ENCODE measurements at places on chromosomes 7 and 10.

DNA sequence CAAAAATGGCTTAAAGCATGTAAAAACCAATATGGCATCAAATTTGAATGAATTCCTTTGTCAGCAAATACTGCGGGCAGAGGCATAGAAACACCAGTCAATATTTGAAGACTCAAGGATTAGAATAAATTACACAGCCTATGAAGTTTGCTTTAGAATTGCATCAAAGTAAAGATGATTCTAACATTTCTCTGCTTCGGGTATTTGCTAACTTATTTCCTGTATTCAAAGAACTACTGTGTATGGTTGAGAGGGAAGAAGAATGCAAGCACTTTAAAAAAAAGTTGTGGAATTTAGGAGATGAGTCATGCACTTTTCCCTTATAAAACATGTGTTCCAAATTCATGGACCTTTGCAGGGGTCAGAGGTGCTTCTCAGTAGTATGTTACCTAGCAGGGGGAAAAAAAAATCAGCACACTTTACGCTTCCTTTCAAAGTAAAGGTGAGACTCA lies 90.1 kb downstream of the PIP4K2A start:
- DNase-seq, result peak; percentile 83

GRCh38 chr7:126718419-126718818 lies 534.3 kb downstream of the GRM8 start:
- no peak for DNase-seq

GRCh38 chr10:93415693-93416092 lies 66.4 kb downstream of the MYOF start:
- no peak for DNase-seq

GRCh38 chr10:128420623-128421022 lies 294.4 kb upstream of the MKI67 start:
- DNase-seq, result no peak

GRCh38 chr7:105021352-105021751 lies 7.3 kb downstream of the KMT2E start:
- no peak for DNase-seq

DNA sequence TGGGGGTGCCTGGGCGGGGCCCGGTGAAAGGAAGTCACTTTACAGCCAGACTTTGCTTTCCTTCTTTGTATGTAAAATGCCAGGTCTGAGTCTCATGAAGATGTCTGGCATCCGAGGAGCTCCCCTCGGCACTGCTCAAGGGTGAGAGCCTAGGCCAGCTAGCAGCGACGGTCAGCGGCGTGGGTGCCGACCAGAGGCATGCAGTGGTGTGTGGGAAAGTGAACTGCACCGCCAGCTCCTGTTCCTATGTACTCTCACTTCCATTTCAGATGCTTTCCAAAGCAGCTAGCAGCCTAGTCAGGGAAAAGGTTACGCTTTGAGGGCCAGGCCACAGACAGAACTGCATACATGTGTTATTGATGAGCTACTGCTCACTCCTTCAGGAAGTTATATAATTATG lies 172.8 kb downstream of the ZMYND11 start:
- DNase-seq, result no peak

GRCh38 chr10:74329873-74330272 lies 178.9 kb downstream of the ADK start:
- peak; percentile 67 for DNase-seq

GRCh38 chr7:77188731-77189437 lies 10.7 kb downstream of the FGL2 start:
- no peak for DNase-seq

GRCh38 chr7:27175626-27176523 lies 1.8 kb upstream of the HOXA10 start:
- DNase-seq, result peak; percentile 67

- no peak for DNase-seq
Observed at GRCh38 chr10:59072038-59072437, 104.4 kb upstream of the PHYHIPL start.

DNA sequence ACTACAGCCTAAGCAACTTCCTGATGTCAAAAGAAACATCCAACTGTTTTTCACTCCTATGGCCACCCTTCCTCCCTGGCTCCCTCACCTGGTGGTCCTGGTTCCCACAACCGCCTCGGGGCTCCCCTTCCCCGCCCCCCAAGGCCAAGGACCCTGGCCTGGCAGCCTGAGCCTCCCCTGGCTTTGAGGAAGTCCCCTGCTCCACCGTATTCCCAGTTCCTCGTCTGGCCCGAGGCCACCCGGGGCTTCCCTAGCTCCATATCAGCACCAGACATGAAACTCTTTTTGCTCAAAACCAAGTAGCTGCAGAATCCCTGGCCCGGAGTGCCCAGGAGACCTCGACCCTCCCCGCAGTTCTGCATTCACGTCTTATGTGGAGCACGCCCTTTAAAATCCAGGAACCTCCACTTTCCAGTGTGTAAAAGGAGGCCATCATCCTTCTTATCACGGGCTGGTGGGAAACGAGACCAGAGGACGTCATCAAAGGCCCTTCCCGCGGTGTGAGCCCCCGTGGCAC lies 82.9 kb downstream of the PRKAG2 start:
- no peak for DNase-seq

- DNase-seq, result peak; percentile 71
Observed at GRCh38 chr10:68826764-68827591, at the start of gene STOX1. TSS of gene STOX1 (plus strand) at chr10:68827531. CDS start at chr10:68827624, 93 bp downstream.

- no peak for DNase-seq
Observed at GRCh38 chr7:71753956-71754664, 622.2 kb downstream of the GALNT17 start.

GRCh38 chr7:38728145-38728544 lies 97.0 kb upstream of the AMPH start:
- DNase-seq, result peak; percentile 27

DNA sequence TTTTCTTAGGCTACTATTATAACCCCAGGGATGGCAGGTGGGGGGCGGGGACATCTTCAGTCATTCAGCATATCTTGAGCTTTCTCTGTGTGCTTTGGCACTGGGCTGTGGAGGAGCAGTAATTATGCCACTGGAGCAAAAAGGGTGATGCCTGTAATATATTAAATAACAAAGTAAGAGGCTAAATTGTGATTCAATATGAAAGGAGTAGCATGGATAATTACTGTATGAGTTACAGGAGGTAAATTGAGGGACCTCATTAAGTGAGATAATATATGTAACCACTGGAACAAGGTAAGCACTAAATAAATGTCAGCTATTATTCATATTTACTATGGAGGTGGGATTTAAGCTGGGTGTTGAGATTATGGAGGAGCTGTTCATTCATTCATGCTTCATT lies 3.3 kb upstream of the STN1 start:
- DNase-seq, result no peak

DNA sequence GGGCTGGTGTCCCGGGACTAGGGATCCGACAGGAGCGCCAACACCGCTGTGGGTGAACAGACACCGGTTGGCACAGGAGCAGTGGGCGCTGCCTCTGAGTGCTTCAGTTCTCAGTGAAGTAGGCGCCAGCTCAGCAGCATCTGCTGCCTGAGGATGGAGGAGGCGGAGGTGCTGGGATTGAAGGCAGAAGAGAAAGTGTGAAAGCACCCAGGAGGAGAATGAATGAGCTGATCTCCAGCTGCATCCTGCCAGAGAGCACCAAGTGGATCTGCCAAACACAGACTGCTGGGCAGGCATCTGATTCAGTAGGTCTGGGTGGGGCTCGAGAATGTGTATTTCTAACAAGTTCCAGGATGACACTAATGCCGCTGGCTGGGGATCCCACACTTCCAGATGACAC lies 74.5 kb downstream of the LANCL2 start:
- DNase-seq, result peak; percentile 30

DNA sequence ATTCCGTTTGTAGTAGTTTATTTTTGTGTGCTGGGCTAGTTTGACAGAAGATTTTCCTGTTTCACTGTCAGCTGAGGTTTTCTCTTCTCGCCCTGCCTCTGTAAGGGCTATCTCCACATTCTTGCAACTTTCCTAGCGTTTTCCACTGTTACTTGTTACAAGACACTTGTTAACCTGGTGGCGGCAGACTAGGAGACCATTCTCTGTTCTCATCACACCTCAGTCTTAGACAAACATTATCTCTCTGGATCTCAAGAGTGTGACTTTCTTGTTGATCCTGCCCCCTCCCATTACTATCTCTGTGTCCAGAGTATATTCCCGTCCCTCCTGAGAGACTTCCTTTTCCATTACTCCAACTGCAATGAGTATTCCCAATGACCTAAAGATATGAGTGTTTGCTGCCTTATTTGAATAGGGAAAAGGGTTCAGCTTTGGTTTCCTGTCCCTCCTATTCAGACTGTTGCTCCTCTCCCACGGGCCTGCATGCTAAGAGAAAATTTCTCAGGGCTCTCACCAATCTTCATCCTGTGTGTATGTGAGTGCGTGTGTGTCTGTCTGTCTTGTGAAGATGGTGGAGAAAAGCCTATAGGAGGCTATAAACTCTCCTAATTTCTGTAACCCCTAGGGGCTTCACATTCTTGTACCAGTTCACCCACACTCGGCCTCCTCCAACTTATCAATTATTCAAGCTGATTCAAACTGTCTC lies 722.4 kb upstream of the POT1 start:
- DNase-seq, result no peak

- no peak for DNase-seq
Observed at GRCh38 chr7:86955895-86956503, 103.5 kb downstream of the ELAPOR2 start.

- DNase-seq, result no peak
Observed at GRCh38 chr7:112743811-112744210, 46.4 kb downstream of the TMEM168 start.

- no peak for DNase-seq
Observed at GRCh38 chr10:2137549-2138174, 400.3 kb upstream of the ADARB2 start.

DNA sequence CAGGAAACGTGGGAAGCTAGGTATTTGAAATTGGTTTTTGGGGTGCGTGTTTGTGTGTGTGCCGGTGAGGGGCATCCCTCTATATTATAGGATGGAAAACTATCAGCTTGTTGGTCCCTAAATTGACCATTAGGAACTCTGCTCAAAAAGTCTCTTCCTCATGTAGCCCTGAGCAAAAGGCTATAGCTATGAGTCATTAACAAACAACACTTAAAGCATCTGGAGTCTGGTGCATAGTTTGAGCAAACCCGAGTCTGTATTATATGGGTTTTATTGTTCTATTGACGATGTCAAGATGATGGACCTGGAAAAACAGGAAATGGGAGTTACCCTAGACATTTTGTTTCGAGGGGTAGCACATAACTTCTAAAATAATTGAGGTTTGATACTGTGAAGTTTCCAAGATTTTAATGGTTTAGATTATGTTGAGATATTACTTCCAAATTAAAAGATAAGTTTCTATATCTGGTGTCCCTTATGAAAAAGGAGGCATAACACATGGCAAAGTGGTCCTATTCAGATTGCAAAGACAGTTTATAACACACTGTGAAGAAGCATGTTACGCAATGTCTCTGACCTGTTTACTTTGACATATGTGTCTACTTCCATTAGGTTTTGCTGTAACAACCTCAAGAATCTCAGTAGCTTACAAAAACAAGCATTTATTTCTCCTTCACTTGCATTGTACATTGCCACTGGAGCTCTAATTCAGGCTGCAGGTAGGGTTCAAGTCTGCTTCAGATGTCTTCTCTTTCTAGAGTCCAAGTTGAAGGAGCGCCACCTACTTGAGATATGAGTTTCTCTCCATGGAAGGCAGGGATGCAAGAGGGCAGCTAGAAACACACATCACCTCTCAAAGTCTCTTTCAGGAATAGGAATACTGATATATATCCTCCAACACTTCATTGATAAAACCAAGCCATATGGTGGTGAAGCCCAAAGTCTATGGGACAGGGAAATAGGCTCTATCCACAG lies 357.7 kb downstream of the PHF14 start:
- DNase-seq, result peak; percentile 7

GRCh38 chr10:86100581-86101061 lies 266.0 kb downstream of the GRID1 start:
- DNase-seq, result peak; percentile 3

DNA sequence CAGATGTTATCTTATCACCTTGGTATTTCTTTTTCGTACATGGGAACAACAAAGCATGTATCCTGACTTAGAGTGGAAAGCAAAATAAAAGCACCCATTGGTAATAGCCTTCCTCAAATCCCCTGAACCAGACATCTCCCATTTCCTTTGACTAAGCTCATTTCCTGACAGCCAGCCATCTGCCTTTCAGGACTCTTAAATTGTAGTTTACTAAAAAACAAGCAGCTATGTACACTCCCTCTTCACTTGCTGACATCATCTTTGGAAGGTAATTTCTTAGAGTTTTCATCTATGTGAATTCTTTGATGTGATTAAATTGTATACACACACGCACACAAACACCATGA lies 40.7 kb downstream of the ARL4A start:
- DNase-seq, result no peak

Data from EL (cell line).